ENCODE measurements at places on chromosomes 1 and 21. TPM values are rescaled to one million over a fixed set of nuclear protein-coding genes. Genes with fewer than 3 reads are reported as not detected.

- DNase-seq: no peak
These were observed 16.2 kb downstream of the BTF3L4 start for GRCh38 chr1:52072291-52072690.

GRCh38 chr1:204089044-204089751 lies 16.3 kb downstream of the SOX13 start:
- peak; percentile 96 for DNase-seq

DNA sequence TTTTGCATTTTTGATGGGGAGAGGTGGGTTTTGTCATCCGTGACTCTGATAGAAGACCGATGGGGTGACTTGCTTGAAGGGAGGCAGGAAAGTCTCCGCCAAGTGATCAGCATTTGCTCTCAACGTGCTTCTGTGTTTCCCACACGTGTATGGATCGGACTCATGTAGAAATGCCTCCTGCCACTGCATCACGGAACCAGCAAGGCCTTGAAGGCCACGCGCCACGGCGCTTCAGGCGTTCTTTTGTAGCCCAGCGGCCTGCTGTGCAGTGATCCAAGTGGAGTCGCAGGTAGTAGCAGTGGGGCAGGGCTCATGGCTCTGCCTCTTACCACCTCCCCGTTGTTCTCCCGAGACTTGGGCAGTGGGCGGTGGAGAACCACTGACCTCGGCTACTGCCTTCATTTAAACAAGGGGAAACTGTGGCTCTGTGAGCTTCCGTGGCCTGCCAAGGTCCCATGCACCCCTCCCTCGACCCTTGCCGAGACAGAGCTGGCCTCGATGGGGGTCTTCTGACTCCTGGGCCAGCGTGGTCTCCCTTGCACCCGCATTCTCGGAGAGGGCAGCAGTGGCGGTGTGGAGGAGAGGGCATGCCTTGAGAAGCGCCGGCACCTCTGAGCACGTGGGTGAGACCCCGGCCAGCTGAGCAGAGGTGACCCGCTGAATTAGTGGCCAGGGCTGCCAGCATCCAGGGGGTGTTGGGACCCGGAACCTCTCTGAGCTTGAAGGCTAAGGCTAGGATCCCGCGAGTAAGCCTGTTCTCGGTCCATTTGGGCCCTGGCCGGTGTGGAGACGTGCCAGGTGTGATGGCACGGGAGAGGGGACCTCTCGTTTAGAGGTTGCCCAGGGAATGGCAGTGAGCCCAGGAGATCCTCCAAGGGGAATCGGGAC lies 46.1 kb upstream of the ABCG1 start:
- no peak for DNase-seq

GRCh38 chr1:248288391-248288790 lies 10.6 kb upstream of the OR2T33 start:
- DNase-seq: no peak

SMCP gene
- 36.5 TPM for total RNA-seq

SPRR3 gene
- not detected for total RNA-seq

GUCA2B gene
- not detected for total RNA-seq

AKIRIN1 gene
- total RNA-seq: 108 TPM
